ENCODE measurements at places on chromosomes 2 and 18. TPM values are rescaled to one million over a fixed set of nuclear protein-coding genes. Genes with fewer than 3 reads are reported as not detected.

DNA sequence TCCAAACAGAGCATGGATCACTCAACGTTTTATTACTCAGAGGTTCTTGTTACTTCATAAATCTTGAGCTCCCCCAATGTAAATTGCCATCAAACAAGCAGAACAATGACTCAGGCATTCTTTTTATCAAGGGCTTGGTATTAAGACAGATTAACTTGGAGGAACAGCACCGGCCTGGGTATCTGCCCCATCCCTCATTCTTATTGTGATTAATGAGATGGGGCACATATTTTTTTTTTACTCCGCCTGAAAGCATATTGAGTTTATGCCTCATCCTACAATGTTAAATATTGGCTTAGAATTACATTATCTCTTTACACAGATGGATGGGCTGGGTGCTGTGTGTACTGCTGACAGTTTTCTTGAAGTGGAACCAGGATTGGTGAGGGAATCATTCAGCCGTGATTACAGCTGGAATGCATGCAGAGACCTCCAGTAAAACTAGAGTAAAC is 387.3 kb downstream of the CLIP4 start:
- no peaks in the 10 kb centered on the region for H3K4me1 ChIP-seq
- H3K4me3 ChIP-seq = no peak overlapping the region
- no peaks in the 10 kb centered on the region for H3K36me3 ChIP-seq
- no peak for DNase-seq
- H3K27me3 ChIP-seq = peaks cover 52% of the 10 kb centered on the region
- H3K27ac ChIP-seq = no peak overlapping the region

DNA sequence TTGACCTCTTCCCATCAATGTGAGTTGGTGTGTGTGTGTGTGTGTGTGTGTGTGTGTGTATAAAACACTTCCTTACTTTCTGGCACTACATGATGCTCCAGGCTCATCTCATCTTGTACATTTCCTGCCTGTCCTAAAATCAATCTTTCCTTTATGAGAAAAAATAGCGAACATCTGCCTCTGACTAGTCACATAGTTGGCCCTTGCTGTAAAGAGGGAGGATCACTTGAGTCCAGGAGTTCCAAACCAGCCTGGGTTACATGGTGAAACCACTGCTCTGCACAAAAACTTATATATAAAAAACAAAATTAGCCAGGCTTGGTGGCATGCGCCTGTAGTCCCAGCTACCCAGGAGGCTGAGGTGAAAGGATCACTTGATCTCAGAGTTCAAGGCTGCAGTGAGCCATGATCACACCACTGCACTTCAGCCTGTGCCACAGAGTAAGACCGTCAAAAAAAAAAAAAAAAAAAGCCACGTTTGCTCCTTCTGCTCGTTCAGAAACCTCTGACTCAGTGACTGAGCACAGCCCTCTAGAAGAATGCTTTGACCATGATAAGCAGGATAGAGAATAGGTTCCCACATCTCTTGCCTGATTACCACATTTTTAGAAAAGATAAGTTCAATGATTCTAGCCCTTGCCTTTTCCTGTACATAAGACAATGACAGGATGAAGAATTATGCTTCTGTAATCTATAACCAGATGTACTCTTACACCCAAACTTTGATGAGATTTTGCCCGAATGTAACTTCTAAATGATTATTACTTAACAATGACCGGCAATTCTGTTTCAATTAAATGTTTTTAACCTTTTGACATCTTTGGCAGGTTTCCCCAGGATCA is 45.2 kb upstream of the ST3GAL5 start:
- H3K36me3 ChIP-seq = no peaks in the 10 kb centered on the region
- H3K4me1 ChIP-seq = no peaks in the 10 kb centered on the region
- no peak overlapping the region for H3K27ac ChIP-seq
- H3K27me3 ChIP-seq = no peaks in the 10 kb centered on the region

- no peak overlapping the region for H3K27ac ChIP-seq
- no peaks in the 10 kb centered on the region for H3K36me3 ChIP-seq
- no peak overlapping the region for H3K4me3 ChIP-seq
- no peak for DNase-seq
- no peaks in the 10 kb centered on the region for H3K27me3 ChIP-seq
These were observed 38.0 kb downstream of the SLC9A4 start for GRCh38 chr2:102510791-102511575.

DNA sequence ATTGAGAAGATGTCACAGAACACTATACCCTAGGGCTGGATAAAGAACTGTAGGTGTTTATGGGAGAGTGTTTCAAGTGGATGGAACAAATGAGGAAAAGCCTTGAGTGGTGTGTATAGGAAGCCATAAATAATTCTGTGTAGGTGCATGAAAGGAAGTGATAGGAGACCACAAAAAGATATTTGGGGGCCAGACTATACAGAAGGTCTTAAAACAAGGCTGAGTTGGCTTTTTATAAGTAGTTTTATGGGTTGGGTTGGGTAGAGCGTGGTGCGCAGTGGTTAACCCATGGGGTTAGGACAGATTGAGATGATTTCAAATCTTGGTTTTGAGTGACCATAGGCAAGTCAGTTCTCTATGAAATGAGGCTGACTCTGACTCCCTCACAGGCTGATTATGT is 110.5 kb downstream of the PKP4 start:
- no peaks in the 10 kb centered on the region for H3K36me3 ChIP-seq
- no peaks in the 10 kb centered on the region for H3K27me3 ChIP-seq
- H3K4me3 ChIP-seq = no peak overlapping the region
- no peak overlapping the region for H3K27ac ChIP-seq
- H3K4me1 ChIP-seq = no peaks in the 10 kb centered on the region
- DNase-seq = no peak

GRCh38 chr2:163455815-163456214 is 280.0 kb downstream of the FIGN start:
- no peaks in the 10 kb centered on the region for H3K4me1 ChIP-seq
- H3K27ac ChIP-seq = no peak overlapping the region
- H3K36me3 ChIP-seq = no peaks in the 10 kb centered on the region

- H3K4me3 ChIP-seq = no peak within 1 kb of the TSS
- H3K27ac ChIP-seq = no peak within 1 kb of the TSS
- no peaks in the 10 kb centered on the region for H3K27me3 ChIP-seq
- no peaks in the 10 kb centered on the region for H3K4me1 ChIP-seq
These were observed at the start of gene NT5C1B for GRCh38 chr2:18589354-18589753. TSS of gene NT5C1B (minus strand) at chr2:18589569. CDS start at chr2:18589468, 101 bp downstream.

KCNJ3 gene
- not detected for total RNA-seq

DNA sequence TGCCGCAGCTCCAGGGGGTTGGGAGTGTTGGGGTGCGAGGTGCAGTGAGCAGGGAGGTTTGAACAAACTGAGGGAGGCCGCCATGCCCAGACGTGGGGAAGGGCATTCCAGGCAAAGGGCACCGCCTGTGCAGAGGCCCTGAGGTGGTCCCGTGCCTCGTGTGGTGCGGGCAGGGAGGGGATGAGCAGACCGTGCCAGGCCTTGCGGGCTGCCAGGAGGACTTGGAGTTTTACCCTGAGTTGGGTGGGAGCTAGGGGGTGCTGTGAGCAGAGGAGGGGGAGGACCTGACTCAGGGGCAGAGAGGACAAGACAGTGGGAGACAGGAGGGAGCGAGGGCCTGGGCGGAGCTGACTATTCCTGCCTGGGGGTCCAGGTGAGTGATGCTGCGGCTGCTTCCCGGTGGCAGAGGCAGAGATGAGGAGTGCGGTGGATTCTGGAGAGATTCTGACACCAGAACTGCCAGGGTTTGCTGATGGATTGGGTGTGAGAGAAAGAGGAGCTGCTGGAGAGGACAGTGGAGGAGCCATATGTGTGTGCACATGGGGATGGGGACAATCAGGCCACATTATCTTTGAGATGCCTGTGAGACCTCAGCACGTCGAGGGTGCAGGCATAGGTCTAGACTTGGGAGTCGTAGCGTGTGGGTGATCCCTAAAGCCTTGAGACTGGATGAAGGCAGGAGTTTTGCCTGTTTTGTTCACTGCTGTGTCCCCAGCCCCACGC is 23.4 kb downstream of the ZAP70 start:
- H3K27me3 ChIP-seq = no peaks in the 10 kb centered on the region
- H3K4me3 ChIP-seq = no peak overlapping the region
- no peak for DNase-seq
- H3K4me1 ChIP-seq = peaks cover 7% of the 10 kb centered on the region

DNA sequence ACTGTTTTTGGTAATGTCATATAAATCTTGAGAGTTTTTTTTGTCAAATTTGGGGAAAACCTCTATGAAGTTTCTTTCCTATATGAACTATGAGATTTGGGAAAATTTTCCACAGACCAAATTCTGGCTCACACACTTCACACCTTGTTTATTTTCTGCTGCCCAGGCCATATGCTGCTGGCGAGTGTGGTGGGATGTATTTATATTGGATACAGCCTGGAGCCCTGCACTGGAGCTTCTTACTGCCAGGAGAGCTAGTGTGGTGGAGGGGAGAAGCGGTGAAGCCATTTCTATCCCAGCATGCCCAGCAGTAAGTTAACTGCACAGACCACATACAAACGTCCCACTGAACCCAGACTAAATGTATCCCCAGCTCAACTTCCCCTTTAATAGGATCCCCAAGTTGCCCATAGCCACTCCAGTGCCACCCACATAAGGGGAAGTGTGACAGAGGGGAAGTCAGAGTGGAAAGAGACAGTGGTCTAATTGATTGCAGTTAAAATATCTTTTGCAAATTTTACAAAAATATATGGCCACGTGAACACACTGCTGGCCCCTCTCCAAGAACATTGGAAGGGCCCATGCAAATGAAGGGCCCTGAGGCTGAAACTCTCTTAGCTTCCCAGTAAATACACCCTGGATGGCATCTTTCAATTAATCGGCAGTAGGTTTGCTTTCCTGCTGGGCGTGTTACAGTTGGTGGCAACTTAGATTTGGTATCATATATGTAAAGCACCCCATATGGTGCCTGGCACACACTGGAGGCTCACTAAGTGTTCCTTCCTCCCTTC is 146.6 kb upstream of the ITGA6 start:
- no peak overlapping the region for H3K27ac ChIP-seq
- H3K4me1 ChIP-seq = peaks cover 22% of the 10 kb centered on the region
- H3K27me3 ChIP-seq = no peaks in the 10 kb centered on the region
- H3K36me3 ChIP-seq = no peaks in the 10 kb centered on the region

GRCh38 chr2:218275371-218276072 is 5.2 kb downstream of the PNKD start:
- peaks cover 74% of the 10 kb centered on the region for H3K36me3 ChIP-seq
- H3K4me3 ChIP-seq = no peak overlapping the region

DNA sequence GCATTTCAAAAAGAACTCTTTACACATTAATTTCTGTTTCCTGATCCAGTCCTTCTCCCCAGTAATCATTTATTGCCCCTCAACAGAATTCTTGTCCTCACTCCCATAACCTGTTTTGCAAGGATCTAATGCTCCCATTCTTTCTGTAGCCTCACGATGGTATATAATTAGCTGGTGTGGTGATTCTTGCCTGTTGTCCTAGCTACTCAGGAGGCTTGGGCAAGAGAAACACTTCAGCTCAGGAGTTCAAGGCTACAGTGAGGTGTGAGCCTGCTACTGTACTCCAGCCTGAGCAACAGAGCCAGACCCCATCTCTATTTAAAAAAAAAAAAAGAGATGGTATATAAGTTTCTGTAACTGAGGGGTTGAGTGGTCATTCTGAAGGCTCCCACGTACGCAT is 7.7 kb upstream of the TRAPPC8 start:
- no peak overlapping the region for H3K27ac ChIP-seq
- no peak for DNase-seq
- no peaks in the 10 kb centered on the region for H3K36me3 ChIP-seq
- H3K4me3 ChIP-seq = no peak overlapping the region

ASPRV1 gene
- total RNA-seq = 0.38 TPM

DNA sequence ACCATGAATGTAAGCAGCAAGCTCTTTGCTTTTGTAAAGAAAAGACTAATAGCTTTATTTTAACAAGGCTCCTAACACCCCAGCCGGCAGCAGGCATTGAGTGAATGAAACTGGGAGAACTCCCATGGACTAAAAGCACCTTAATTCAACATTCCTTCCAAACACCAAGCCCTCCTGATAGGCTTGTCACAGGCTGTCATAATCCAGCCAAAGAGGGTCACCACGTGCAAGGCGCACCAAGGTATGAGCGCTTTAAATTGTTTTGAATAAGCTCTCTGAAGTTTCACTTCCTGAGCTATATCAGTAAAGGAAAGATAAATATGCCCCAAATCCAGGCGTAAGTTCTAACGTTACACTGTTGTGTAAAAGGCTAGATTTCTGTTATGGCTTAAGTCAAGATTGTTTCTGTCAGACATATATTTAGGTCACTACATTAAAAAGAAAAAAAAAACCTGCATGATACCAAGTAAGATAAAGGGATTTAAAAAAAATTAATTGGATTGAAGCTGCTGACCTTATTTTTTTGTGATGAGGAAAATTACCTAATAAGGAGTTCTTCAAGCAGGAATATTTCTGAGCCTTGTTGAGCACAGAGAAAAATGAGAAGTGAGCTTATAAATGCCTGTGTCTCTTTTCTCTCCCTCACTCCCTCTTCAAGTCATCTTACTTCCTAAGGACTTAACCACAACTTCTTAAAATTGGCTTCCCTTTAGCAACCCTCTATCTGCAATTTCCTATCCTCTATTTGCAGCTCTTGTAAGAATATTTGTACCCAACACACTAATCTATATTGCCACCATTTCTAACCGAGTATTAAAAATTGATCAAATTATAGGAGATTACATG is 136.1 kb upstream of the NRP2 start:
- H3K27me3 ChIP-seq = no peaks in the 10 kb centered on the region
- no peaks in the 10 kb centered on the region for H3K36me3 ChIP-seq
- H3K27ac ChIP-seq = no peak overlapping the region
- DNase-seq = no peak
- H3K4me3 ChIP-seq = no peak overlapping the region

DNA sequence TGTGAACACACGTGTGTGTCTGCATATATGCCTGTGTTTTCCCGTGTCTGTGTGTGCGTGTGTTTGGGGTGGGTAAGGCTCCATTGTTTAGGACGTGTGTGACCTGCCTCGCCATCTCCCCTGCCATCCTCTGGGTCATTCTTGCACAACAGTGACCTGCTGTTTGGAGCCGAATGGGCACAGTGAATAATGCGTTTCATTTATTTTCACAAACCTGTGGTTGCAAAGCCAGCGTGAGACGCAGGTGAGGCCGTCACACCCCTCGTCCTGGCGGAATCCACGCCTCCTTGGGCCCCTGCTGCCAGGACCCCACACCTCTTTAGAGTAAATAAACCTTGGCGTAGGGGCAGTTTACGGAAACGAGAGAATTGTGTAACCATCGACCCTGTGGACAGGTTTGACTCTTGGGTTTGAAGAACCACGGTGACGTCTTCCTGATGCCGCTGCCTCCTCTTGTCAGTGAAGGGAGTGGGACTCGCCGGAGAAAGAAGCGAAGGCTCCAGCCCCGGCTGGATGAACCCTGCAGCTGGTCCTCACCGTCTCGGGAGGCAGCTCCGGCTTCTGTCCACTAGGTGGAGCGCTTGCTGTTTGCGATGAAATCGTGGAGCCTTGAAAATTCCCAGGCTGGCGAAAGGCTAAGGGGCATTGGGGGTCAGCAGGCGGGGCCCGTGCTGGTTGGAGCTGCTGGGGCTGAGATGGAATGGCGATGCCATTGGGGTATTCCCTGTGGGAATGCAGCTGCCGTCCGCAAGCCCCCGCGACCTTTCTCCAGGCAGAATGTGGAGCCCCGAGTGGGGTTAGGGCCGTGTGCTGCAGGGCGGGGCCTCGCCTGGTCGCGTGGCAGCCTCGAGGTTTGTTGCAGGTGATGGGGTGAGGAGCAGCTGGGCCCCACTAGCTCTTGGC is 81.1 kb downstream of the RTP5 start:
- H3K27ac ChIP-seq = no peak overlapping the region
- no peak for DNase-seq
- no peaks in the 10 kb centered on the region for H3K36me3 ChIP-seq
- no peak overlapping the region for H3K4me3 ChIP-seq

Data from esophagus squamous epithelium (tissue), 5 donors.